ENCODE measurements at places on chromosomes 11 and 22.

GRCh38 chr22:29780748-29781676 lies 13.8 kb downstream of the UQCR10 start:
- DNase-seq = no peak

GRCh38 chr22:50415426-50415825 lies 59.4 kb downstream of the SBF1 start:
- no peak for DNase-seq

DNA sequence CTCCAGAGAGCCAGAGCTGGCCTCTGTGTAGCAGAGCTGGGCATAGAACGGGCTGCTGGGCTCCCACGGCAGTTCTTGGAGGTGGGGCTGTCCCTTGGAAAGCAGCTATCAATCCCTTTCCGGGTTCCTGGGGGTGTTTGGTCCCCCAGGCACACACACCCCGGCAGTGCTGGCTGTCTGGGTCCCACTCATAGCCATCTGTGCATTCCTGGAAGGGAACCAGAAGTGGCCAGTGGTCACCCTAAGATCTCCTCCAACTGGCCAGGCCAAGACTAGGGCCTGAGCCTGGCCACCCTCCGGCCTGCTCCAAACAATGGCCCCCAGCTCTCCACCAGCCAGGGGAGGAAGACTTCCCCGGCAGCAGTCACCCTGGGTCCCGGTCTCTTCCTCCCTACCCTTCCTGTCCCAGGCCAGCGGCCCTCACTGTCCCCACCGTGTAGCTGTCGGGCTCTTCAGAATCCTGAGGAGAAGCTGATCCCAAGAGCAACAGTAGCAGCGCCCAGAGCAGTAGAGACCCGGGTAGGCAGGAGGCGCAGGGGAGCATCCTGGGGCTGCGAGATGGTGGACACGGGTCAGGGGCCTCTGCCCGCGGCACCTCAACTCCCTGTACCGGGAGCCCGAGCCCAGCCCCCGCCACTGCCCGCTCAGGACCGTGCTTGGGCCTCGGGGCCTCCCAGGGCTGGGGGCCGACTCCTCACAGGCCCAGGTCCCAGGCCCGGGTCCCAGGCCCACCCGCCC lies 620 bp downstream of the EFEMP2 start:
- no peak for DNase-seq

DNA sequence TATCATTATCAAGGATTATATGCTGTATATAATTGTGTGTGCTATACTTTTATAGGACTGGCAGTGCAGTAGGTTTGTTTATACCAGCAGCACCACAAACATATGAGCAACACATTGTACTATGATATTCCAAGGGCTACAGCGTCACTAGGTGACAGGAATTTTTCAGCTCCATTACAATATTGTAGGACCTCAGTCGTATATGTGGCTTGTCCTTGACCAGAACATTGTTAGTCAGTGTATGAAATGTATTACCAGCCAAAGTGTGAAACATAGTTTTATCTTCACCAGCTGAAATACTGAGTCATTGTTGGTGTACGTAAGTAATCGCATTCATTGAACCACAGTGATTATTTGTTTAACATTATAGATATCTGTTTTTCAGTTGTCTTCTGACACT lies 20.4 kb downstream of the JHY start:
- no peak for DNase-seq

DNA sequence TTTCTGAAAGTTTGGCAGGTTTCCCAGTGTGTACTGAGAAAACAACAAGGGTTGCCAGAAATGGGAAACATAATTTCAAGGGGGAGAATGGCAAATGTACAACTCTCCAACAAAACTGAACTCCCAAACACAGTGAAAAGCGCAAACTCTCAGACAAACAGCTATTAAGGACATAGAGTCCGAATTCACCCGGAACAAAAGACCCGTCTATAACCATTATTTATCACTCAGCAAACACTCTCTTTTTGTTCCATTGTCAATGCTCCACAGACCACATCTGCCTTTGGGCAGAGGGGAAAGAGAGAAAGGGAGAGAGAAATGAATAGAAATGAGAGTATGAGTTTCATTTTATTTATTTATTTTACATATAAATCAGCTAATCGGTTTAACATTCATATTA lies 21.7 kb downstream of the KIRREL3 start:
- DNase-seq = no peak

GRCh38 chr22:36536717-36537116 lies 7.8 kb upstream of the EIF3D start:
- DNase-seq = no peak

- DNase-seq = no peak
Measured at GRCh38 chr11:87465716-87466115, 428.0 kb downstream of the TMEM135 start.

DNA sequence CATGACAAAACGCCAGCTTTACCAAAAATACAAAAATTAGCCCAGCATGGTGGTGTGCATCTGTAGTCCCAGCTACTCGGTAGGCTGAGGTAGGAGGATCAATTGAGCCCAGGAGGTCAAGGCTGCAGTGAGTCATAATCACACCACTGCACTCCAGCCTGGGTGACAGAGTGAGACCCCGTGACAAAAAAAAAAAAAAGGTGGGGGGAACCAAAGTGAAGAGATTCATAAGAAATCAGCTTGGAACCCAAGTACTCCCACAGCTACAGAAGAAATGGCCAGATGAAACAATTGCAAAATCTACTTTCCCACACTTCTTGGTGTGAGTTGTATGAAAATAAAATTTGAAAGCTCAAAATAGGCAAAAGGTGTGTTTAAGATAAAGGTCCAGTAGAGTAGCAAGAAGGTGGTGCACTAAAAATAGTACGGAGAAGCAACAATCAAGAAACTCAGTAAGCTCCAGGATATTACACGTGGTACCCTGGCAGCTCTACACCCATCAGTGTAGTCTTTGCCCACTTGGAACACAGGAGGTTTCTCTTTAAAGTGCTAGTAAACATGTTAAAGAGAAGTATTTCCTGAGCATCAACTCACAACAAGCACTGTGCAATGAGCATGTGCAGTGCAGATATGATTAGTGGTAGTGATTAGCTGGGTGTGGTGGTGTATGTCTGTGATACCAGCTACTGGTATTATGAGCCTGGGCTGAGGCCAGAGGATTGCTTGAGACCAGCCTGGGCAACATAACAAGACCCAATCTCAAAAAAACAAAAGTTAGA lies 5.3 kb downstream of the HARBI1 start:
- no peak for DNase-seq

DNA sequence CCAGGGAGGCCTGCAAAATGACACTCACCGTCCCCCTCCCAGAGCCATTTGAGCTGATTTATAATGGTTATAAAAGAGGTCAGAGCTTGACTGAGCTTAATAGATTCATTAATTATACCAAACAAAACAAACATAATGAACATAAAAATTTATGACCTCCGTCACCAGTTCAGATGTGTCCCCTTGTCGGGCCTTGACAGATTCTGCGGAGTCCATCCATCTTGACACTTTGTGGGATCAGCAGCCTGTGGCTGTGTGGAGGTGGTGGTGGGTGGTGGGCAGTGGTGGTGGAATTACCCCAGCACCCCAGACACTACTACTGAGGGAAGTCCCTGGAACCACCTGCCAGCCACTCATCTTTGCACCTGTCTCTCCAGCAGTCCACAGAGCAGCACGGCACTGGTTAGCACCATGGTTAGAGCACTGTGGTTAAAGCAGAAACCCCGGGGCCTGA lies 83.5 kb downstream of the DSCAML1 start:
- DNase-seq = no peak

DNA sequence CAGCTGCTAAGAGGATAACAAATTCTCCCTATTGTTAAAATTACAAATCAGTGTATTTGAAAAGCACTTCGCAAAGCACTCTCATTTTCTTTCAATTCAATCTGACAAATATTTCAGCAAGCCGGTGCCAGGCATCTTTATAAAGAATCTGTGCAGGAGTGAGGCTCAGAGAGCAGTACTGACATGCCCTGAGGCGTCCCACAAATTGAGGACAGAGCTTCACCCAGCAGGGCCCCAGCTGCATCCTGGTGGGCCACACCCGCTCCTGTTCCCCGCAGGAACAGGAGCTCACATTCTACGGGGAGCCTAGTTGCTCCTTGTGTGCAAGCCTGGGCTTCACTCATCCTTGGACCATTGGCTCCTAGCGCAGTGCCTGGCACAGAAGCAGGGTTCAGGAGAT lies 60.9 kb upstream of the EIF3D start:
- DNase-seq = no peak

DNA sequence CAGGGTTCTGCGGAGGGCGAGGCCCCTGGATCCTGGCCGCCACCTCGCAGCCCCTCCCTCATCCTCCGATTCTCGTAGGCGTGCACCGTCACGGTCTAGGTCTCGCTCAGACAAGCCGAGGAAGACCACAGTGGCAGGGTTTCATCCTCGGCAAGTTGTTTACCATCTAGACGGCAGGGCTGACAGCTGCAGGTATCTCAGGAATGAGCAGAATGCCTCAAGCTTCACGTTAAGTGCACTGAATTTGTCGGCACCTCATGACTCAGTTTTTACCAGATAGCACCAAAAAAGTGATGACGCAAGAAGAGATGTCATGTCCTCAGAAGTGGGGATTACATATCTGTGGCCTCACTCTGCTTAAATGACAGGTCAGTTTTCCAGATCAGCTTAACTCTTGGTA lies 35.1 kb downstream of the WT1 start:
- DNase-seq = no peak

DNA sequence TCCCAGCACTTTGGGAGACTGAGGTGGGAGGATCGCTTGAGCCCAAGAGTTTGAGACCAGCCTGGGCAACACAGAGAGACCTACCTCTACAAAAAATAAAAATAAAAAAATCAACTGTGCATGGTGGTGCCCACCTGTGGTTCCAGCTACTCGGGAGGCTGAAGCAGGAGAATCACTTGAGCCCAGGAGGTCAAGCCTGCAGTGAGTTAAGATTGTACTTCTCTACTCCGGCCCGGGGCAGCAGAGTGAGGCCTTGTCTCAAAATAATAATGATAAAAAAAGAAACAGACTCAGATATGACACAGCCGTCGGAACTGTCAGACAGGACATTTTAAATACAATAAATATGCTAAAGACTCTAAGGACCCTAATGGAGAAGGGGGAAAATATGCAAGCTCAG lies 18.4 kb downstream of the ASCL2 start:
- no peak for DNase-seq

DNA sequence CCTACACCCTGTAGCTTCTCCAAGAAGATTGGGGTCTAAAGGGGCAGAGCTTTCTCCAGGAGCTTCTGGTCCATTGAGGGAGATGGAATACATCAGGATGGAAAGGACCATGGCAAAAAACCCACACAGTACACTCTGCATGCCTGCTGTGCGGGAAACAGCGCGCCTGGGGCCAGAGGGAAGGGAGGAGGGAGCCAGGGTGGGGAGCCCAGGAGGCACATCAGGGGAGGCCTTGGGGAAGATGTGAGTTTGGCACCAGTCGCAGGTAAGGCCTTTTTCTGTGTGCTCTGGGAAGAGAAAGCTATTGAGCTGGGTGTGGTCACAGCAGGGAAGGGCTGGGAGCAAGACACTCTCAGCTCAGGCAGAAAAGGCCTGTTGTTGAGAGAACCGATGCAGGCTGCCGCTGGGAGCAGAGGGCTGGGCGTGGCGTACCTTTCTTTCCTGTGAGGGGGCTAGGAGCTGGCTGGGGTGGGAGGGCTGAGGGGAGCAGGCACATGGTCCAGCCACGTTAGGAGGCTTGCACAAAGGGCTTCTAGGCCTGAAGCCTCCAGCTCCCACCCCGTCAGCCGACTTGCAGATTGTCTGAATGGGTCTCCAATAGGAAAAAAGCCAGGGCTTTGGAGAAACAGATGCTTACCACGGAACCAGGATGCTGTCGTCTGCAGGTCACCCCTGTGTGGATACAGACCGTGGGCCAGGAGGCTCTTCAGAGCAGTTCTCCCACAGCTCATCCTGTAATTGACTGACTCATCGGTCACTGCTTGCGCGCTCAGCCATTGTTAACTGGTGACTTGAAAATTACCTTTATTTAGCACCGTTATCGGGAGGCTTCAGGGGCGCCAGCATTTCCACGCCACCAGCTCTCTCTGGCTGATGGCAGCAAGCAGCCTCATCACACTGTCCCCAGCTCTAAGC lies 237.3 kb downstream of the ST3GAL4 start:
- DNase-seq = no peak

DNA sequence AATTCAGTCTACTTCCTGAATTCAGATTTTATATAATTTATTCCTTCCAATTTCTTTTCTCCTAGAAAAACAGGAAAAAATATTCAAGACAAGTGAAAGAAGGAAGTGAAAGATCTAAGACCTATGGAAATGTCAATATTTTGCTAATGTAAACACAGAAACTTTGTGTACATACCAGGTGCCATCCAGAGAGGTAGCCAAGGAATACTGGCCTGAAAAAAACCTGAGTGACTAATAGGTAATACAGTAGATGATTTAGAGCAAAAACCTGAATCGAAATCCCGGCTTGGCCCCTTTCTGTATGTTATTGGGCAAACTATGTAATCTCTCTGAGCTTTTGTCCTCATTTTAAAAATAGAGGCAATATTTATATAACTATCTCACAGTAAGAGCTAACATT lies 59.2 kb upstream of the FSHB start:
- no peak for DNase-seq

- DNase-seq = no peak
Measured at GRCh38 chr22:33101550-33101949, 43.4 kb upstream of the SYN3 start.

- peak; percentile 12 for DNase-seq
Measured at GRCh38 chr11:86143087-86144030, 74.5 kb upstream of the PICALM start.

DNA sequence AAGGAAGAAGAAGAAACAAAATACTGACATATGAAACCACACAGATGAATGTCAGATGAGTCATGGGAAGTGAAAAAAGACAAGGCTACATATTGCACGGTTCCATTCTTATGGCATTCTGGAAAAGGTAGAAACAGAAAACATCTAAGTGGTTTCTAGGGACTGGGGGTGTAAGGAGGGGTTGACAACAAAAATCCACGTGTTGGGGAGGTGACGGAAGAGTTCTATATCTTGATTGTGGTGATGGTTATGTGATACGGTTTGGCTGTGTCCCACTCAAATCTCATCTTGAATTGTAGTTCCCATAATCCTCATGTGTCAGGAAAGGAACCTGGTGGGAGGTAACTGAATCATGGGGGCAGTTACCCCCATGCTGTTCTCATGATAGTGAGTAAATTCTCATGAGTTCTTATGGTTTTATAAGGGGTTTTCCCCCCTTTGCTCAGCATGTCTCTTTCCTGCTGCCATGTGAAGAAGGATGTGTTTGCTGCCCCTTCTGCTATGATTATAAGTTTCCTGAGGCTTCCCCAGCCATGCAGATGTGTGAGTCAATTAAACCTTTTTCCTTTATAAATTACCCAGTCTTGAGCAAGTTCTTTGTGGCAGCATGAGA lies 6.4 kb upstream of the ARFGAP3 start:
- DNase-seq = no peak

GRCh38 chr22:50078761-50079160 lies 6.5 kb downstream of the MLC1 start:
- no peak for DNase-seq
